GM12878 (cell line): ENCODE measurements at places on chromosomes 11 and 22.

GRCh38 chr11:107430525-107430924 is 27.1 kb downstream of the CWF19L2 start:
- no peak for DNase-seq

- no peak for DNase-seq
Observed at GRCh38 chr22:20965104-20965887, 1.8 kb upstream of the AIFM3 start.

- no peak for DNase-seq
Observed at GRCh38 chr11:105046898-105047579, 1.9 kb upstream of the CARD16 start.

- peak; percentile 41 for DNase-seq
Observed at GRCh38 chr22:23243006-23243573, 62.8 kb downstream of the BCR start.

GRCh38 chr11:121237686-121238658 is 54.6 kb upstream of the SC5D start:
- peak; percentile 59 for DNase-seq

- no peak for DNase-seq
Observed at GRCh38 chr22:49699928-49700498, 127.7 kb downstream of the BRD1 start.

DNA sequence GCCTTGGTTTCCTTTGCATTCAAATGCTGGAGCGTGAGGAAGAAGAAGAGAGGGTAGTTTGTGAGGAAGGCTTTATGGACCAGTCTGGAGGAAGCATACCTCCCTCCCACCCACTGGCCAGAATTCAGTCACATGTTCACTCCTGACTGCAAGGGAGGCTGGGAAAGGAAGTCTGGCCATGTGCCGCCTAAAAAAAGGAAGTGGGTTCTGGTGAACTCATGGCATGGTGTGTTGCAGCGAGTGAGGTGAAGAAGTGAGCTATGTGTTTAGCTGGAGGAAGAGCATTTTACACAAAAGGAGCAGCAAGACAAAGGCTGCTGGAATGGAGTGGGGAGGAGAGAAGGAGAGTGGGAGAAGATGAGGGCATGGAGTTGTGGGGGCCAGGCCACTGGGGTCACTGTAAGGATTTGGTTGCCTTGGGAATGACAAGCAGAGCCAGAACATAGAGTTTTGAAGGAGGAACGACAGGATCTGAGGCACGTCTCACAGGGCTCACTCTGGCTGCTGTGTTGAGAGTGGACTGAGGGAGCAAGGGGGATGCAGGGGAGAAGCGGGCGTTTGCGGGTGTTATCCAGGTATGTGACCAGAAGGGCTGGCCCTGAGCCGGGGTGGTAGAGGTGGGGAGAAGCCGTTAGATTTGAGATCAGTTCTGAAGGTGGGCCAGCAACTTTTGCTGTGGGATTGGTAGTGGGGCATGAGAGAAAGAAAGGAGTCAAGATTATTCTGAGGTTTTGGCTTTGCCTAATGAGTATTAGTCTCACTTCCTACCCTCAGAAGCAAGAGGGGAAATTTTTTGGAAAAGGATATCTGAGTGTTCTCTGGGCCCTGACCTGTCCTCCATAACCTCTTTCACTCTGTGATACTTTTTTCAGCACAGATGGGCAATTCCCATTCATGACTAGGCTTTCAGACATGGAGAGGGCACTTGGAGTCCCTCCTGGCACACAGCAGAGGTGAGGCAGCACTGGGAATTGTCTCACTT is 26.4 kb downstream of the BMAL1 start:
- DNase-seq: no peak

- no peak for DNase-seq
Observed at GRCh38 chr11:26134053-26134452, 197.9 kb upstream of the ANO3 start.

DNA sequence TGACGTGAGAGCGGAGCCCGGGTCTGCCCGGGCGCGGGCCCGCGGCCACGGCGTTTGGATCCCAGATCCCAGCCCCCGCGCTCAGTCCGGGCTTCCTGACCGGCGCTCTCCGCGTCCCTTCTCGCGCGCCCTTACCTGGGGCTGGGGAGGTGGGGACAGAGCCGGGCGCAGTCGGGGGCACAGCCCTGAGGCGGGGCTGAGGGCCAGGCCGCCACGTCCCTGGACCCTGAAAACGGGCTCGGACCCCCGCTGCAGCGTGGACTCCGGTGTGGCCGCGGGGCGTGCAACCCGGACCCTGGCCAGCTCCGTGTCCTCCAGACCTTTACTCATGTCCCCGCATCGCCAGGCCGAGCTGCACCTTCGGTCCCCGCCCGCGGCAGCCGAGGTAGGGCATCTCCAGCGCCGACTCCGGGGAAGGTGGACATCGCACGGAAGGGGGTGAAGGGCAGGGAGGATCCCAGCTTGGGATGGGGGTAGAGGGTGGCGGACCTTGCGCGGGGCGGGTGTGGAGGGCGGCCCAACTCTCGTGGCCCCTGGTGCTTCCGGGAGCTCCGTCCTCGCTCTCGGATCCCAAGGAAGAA is 9.9 kb upstream of the AIFM3 start:
- DNase-seq: no peak

DNA sequence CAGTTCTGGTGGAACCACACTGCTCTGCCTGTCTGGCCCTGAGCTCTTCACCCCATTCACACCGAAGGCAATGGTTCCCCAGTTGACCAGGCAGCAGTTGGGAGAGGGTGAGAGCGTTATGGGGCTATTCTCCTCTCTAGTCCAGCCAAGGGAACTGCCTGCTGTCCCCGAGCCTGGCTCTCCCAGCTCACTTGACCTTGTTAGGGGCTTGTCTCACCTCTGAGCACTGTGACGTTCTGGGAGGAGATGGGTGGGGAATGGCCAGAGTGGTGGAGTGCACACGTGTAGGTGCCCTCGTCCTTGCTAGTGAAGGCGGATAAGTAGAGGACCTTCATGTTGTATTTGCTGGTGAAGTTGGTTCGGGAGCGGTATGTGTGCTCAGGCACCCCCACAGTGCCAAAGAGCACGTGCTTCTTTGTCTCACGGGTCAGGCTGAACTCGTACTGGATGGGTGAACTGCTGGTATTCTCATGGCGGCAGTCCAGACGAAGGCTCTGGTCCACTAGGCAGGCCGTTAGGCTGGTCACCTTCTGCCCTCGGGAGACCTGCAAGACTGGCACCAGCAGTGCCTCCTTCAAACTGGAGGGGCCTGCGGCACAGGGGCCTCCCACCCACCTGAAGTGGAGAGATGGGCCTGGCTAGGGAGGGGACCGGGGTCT is 3.0 kb downstream of the THY1 start:
- no peak for DNase-seq

DNA sequence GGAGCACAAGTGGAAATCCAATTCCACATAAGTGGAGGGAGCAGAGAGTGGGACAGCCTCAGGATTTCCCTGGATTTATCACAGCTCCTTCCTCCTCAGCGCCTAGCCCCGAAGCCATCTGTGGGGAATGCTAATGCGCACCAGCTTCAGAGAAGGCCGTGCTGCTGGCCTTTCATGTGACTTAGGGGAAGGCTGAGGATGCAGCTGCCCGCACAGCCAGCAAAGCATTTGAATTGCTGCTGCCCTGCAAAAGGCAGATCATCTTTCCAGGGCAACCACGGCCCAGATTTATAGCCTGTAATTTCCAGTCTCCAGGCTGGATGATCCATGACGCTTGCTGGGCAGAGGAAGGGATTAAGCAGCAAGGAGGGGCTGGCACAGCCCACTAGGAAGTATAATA is 29.9 kb downstream of the SYN3 start:
- DNase-seq: no peak

DNA sequence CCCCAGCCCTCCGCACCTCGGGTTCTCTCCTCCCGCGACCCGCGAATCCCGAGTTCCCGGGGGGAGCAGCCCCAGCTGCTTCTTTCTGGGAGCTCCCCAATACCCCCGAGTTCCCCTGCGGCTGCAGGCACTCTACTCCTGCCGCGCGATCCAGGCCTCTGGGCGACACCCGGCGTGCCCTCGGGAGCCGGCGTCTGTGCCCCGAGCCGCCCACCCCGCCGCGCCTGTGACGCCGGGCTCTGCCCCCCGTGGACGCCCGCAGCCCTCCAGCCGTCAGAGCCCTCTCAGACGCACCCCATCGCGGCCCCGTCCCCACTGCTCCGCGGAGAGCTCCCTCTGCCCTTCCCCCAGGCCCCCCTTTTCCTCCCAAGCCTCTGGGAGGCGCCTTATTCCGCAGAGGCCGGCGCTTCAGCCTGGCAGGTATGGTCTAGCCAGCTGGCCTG is 422 bp downstream of the GLB1L2 start:
- DNase-seq: no peak

GRCh38 chr11:129911298-129911697 is 15.9 kb upstream of the NFRKB start:
- no peak for DNase-seq

- DNase-seq: no peak
Observed at GRCh38 chr22:25546242-25546641, 18.2 kb upstream of the GRK3 start.

- DNase-seq: no peak
Observed at GRCh38 chr11:106101819-106102218, 24.4 kb downstream of the AASDHPPT start.

GRCh38 chr11:128208329-128209137 is 378.8 kb downstream of the ETS1 start:
- no peak for DNase-seq

- DNase-seq: no peak
Observed at GRCh38 chr11:44766112-44766971, 39.6 kb downstream of the TSPAN18 start.

GRCh38 chr11:118171269-118172062 is 5.0 kb downstream of the SCN2B start:
- no peak for DNase-seq

- DNase-seq: no peak
Observed at GRCh38 chr11:124839128-124839971, 25.9 kb upstream of the ROBO3 start.

DNA sequence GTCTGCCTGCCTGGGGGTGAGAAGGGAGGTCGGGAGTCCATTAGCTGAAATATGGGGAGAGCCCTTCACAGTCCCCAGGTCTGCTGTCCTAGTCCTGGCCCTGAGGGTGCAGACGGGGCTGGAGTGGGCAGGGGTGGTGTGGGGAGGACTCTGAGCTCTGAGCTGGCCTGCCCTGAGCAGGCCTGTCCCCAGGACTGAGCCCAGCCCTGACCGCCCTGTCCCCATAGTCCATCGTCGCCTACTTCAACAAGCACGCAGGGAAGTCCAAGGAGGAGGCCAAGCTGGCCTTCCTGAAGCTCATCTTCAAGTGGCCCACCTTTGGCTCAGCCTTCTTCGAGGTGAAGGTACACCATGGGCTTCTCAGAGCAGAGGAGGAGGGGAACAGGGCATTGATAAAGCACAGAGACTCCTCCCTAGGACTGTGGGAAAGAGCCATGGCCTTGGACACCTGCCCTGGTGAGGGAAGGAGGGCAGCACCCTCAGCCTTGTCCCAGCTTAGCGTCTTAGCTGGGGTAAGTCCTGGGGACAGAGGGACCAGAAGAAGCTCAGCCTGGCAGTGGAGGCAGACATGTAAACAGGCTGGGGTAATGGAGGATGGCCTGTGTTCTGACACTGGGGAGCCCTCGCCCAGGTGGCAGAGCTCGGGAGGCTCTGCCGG is 83.7 kb downstream of the MYO7A start:
- DNase-seq: no peak

DNA sequence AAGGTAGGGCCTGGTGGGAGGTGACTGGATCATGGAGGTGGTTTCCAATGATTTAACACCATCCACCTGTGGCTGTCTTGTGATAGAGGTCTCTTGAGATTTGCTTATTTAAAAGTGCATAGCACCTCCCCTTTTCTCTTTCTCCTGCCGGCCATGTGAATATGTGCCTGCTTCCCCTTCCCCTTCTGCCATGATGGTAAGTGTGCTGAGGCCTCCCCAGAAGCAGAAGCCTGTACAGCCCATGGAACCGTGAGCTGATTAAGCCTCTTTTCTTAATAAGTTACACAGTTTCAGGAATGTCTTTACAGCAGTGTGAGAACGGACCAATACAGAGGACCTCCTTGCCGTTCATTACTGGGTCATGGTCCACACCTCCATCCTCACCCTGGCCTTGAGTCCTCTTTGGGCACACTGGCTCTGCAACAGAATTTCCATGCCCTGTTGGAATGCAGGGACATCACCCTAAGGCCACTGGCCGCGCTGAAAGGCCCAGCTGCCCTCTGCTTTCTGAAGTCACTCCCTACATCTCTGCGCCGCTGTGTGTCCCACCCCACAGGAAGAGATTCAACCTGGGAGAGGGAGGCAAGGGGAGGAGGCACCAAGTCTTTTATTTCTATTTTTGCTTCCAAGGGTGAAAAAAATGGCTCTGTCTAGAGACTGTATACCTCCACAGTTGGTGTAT is 49.0 kb upstream of the DKK3 start:
- DNase-seq: no peak

DNA sequence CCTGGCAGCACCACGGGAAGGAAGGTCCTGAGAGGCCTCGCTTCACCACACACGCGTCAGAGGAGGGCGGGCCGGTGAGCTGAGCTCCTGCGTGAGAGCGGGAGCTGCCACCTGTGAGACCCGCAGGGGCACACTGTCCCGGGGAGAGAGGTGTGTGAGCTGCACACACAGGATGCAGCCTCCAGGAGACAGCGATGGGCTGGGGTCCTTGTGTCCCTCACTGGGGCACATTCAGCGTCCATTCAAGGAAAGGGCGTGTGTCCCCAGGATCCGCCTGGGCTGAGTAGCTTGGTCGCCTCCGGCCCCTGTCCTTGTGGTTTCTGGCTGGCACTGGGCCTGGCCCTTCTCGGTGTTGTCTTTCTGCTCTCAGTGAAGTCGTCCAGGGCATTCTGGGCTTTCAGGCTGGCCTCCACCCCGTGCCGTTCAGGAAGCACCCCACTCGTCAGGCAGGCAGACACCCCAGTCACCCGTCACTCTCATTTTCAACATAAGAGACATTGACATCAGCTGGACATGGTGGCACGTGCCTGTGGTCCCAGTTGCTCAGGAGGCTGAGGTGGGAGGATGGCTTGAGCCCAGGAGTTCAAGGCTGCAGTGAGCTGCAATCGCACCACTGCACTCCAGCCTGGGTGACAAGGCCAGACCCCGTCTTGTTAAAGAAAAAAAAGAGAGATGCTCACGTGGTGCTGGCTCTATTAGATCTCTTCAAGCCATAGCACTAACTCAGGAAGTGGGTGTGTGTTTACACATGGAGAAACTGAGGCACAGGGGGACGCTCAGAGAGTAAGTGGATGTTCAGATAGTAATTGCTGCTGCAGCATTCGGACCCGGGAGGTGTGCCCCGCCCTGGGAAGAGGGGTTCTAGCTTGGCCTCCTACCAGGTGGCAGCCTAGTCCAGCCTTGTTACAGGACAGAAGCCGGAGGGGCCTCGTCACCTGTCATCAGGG is 1081.6 kb downstream of the BRD1 start:
- no peak for DNase-seq

DNA sequence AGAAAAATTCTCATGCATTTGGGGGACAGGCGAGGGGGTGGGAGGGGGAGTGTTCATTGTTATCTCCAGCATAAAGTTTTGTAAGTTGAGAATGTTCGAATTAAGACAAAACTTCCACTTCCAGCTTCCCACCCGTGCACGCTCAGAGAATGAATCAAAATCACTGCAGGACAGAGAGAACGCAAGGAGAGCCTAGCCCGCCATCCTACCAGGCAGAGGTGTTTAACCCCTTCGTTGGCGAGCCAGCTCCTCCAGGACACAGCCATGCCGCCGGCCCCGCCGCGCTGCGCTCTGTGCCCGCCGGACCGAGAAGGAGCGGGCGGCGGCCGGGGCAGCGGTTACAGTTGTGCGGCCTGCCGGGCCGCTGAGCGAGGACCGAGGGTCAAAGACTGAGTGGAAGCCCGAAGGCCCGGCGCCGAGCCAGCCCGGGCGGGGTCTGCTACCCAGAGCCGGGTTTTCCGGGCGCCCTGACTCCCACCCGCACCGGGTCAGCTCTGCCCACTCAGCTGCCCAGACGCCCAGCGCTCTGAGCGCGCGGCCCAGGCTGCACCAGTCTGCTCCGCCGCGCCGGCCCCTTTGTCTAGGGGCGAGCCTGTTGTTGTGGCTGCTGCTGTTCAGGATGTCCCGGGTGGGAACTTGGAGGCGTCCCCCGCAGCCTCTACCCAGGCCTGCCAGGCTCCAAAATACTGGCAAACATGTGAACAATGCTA is at the start of gene NOX4:
Gene NOX4 (minus strand): TSS at position 395 of the 710 bp plus-strand sequence. CDS start 129 bp downstream, at position 266.
- no peak for DNase-seq
